ENCODE measurements at places on chromosomes 11 and 22.

GRCh38 chr22:38964989-38965388 lies 7.6 kb downstream of the APOBEC3A start:
- no peak for DNase-seq

GRCh38 chr11:35950082-35950481 lies 6.2 kb downstream of the LDLRAD3 start:
- DNase-seq = no peak

DNA sequence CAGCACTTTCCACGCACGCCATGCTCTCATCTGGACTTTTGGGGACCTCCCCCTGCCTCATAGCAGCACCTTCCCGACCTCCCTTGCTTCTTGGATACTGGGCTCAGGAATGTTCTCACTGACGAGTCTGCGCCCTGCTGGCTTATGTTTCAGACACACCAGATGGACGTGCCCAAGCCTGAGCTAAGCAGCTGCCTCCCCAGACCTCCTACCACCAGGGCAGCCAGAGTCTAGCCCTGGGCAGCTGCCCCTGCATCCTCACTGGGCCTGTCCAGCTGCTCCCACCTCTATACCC lies 13.2 kb upstream of the RGL4 start:
- DNase-seq = no peak

DNA sequence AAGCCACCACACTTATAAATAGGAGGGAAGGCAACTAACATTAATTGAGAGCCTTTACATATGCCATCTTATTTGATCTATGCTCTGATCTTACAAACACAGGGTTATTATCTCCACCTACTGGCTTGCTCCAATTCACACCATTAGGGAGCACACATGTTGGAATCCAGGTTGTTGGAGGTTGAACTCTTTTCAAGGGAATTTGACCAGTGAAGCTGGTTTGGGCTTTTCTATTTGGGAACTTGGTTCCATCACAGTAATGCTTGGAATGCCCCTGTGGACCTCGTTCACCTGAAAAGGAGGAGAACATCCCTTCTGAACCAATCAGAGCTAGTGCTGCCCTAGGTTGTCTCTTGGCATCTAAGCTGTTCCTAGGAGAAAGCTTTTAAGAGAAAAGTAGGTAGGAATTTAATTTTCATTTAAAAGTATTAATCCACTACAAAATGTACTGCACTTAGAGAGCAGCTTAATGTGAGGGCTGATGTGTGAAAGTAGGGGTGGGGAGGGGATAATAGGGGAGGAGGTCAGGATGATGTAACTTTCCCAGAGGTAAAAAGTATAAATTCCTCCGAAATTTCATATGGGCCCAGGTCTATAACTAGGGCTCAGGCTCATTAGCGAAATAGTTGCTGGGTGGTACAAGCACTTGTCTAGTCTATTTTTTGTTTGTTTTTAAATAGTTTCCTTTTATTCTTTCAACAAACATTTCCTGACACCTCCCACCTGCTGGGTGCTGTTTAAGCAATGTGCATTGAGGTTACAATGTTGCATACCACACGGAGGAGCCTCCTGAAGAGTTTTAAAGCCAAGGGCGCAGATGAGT lies 7.6 kb upstream of the MICAL2 start:
- no peak for DNase-seq

- DNase-seq = no peak
These were observed 79.5 kb upstream of the HMGXB4 start for GRCh38 chr22:35177811-35178210.

GRCh38 chr11:18193010-18193409 lies 20.4 kb downstream of the MRGPRX4 start:
- no peak for DNase-seq

DNA sequence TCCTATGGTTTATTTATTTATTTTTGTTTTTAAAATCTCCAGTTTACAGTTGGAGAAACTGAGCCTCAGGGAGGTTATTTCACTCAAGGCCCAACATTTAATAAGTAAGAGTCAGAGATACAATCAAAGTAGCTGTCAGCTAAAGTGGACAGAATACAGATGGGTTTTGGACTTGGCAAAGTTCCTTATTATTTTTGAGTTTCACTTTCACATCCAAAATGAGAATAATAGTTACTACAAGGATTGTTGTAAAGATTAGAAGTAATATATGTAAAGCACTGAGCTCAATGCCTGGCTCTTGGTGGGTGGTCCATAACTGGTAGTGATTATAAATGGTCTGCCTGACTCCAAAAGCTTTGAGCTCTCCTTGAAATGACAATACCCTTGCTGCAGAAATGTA lies 87.5 kb upstream of the SESN3 start:
- no peak for DNase-seq

DNA sequence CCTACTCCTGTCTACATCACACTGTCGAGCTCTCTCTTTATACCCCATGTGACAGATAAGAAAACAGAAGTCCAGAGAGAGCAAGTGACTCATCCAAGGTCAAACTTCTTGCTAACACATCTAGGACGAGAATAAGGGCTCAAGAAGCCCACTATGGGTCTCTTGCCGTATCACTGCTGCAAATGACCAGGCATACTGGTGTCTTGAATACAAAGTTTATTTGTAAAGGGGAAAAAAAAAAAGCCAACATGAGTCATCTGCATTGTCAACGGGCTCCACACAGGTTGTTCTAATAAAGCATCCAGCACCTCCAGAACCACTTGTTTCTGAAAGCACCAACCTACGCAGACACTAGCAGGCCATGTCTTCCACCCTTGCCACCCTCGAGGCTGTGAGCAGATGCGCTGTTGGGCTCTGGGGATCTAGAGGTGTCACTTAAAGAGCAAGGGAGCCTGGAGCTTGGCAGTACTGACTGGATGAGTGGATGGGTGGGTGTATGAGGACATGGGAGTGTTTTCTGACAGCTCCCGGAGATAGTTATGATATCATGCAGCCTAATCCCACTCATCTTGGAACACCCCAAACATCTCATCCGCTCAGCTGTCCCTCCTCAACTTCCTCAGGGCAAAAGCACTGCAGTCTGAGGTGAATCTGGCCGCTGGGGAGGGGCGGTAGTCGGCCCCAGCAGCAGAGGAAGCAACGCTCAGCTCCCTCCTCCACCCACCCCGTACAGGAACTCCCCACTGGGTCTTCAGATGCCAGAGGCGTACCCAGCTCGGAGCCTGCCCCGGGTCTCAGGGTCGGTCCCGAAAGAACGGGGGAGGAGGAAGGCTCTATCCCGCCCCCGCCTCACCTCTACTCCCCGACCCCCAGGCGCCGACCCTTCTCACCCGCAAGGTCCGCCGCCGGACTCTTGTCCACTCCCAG lies 1.0 kb downstream of the SMCO4 start:
- DNase-seq = no peak

Data from epithelial cell of prostate (primary cell).